Activated CD4-positive, alpha-beta memory T cell treated with anti-CD3 and anti-CD28 coated beads for 36 hours (primary cell): ENCODE measurements at places on chromosomes 2 and 18. TPM values are rescaled to one million over a fixed set of nuclear protein-coding genes. Genes with fewer than 3 reads are reported as not detected.

The LONRF2 gene
- total RNA-seq = not detected

The TRMT61B gene
- 18.1 TPM for total RNA-seq

The TTC31 gene
- 29.1 TPM for total RNA-seq

The HOXD4 gene
- not detected for total RNA-seq

GRCh38 chr2:217612920-217613319 is 389.9 kb downstream of the TNS1 start:
- no peak for DNase-seq

GRCh38 chr2:175393851-175394250 is 212.3 kb upstream of the ATP5MC3 start:
- DNase-seq = no peak

DNA sequence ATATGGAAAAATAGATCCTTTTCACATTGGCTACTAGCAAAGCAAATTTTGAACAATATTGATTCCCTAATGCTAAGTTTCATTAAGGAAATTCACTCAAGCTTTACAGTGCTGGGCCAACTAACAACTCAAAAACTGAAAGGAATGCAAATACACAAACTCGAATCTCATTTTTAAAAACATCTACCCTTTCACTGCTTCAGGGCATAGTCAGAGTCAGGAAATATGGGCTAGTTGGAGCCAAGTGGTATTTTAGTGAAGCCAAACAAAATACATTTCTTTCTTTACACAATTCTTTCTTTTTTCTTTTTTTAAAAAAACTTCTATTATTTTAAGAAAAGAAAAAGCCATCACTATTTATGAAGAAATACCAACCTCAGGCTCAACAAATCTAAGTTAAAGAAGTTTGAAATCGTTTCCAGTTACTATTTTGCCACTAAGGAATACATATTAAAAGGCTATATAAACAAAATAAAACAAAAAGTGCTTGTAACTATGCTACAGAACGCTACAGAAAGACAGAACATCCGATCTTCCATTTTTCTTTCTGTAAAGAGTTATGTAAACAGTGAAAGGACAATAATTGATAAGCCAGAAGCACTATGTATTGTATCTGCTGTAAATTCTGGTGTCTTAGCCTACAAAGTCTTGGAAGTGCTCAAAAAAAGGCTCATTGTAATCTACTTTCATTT is 113.6 kb upstream of the STK17B start:
- DNase-seq = no peak

- peak; percentile 67 for DNase-seq
Observed at GRCh38 chr2:126655500-126656430, at the start of gene GYPC. Gene GYPC (plus strand): TSS chr2:126656158. CDS start chr2:126656264, 106 bp downstream.

DNA sequence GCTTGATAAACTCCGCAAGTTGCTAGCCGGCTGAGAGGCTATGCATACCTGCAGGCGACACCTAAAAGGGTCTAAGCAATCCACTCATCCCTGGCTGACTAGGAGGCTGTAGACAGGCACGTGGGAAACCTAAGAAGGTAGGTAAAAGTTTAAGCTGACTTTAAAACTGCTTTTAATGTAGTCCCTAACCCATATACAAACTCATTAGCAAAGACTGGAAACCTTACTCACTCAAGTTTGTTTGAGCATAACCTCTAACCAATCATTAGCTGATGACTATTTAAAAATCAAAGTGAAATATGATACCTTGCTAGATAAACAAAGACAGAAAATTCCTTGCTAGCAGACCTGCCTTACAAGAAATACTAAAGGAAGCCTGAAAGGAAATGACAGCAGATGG is 106.4 kb downstream of the EXOC6B start:
- DNase-seq = no peak

The NPHP1 gene
- 2.0 TPM for total RNA-seq

DNA sequence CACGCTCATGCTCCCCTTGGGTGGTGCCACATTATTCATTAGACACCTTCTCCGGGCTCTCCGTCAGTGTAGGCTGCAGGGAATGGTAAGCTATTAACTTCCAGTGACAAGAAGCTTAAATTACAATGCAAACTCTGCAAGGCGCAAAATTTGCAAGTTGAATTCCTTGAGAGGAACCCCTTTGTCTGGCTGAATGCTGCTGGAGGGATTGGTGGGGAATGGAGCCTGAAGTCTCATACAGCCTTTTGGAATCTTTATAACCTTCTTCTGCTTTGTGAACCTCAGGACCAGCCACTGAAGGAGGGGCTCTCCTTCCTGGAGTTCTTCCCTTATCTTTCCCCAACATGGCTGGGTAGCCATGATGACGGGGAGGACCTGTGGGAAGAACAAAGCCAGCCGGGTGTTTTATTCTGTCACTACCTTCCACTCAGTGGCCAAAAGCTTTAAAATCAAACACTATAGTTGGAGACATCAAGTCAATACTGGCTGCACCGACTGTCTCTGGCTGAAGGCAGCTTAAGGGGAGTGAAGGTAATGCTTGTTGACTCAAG is 220.9 kb upstream of the EPHA4 start:
- no peak for DNase-seq

The ALPI gene
- not detected for total RNA-seq

- DNase-seq = no peak
Observed at GRCh38 chr2:58686776-58687175, 445.7 kb upstream of the FANCL start.

The RMDN2 gene
- total RNA-seq = 1.8 TPM

GRCh38 chr2:51813247-51813646 is 781.3 kb upstream of the NRXN1 start:
- DNase-seq = no peak

GRCh38 chr2:130882111-130882690 is 45.5 kb downstream of the ARHGEF4 start:
- DNase-seq = no peak

The ECEL1 gene
- total RNA-seq = not detected

- no peak for DNase-seq
Observed at GRCh38 chr2:78553866-78554647, 471.4 kb upstream of the REG3G start.

The IL1B gene
- total RNA-seq = 0.44 TPM

The SP110 gene
- total RNA-seq = 91.5 TPM

DNA sequence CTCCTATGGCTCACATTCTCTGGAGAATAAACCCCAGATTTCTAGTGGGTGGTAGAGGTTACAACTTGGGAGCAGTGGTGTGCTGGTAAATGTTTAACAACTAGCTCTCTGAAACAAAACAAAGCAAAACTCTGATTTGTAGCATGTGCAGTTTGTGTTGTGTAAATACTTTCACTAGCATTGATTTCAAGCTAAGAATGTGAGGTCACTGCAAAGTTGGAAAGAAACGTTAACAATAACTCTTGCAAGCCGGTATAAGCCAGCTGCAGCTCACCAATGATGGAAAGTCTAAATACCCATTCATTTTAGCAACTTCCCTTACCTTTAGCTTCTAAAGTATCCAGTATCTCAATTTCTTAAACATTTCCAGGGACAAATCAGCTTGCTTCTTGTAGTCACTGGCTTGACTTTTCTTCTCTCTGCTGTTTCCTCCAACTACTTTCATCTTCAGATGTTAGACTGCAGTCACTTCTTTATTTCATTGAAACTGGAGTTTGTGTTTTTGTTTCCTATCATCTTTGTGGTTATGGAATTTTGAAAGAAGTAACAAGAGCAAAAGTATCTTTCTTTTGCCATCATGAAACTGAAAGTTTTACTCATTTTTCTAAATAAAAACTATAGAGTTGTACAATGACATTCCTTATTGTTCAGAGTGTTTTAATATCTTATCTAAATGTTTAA is 140.2 kb downstream of the PLCL1 start:
- DNase-seq = no peak

GRCh38 chr2:84177733-84178132 is 281.3 kb downstream of the SUCLG1 start:
- DNase-seq = no peak

The SH3RF3 gene
- 0.33 TPM for total RNA-seq

The TMEM178A gene
- 0.48 TPM for total RNA-seq

DNA sequence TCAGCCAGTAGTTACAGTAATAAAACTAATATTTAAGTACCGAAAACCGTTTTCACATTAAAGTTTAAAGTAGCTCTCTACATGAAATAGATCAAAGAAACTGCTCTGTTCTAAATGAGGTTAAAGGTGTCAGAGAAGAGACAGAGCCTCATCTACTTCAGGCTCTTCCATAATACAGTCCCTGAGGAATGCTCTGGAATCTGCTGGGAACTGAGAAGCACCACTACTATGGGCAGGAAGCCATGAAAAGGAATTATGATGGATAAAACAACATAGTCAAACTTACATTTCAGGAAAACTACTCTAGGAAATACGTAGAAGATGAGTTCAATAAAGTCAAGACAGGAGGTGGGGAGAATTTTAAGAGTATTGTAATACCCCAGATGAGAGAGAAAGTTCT is 60.0 kb downstream of the ROCK1 start:
- DNase-seq = no peak

- DNase-seq = no peak
Observed at GRCh38 chr2:74051504-74051903, 66.8 kb downstream of the TET3 start.

DNA sequence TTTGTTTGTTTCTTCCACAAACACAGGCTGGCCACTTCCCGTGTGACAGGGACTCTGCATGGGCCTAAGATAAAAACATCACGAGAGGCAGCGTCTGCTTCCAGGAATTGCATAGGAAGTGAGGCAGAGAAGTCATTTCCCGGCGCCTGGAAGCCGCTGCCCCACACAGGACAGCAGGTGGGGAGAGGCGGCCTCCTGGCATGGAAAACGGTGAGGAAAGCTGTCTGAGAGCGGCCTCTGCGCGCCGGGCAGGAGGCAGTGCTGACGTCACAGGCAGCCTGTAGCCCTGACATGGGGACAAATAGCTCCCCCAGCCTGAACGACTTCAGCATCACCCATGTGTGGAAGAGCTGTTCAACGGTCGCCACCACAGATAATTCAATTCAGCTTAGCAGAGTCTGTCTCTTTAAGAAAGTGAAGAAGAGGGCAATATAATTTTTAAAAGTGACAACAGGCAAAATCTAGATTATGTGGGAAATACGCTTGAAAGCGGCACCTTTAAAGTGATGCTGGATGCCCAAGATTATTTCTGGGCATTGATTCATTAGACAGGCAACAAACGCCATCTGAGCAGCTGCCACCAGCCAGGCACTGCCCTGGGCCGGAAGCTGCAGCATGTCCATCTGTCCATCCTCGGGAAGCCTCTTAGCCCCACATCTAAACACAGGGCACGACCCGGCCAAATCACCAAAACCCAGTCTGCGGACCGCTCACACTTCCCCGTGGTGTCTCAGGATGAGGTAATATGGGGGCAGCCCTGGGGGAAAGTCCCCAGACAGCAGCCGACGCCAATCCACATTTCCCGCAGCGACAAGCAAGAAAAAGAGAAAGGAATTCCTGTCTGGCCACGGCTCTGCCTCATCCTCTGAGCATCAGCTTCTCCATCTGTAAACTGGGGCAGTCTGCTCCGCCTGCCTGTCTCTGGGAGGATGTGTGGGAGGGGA is 138.9 kb downstream of the PXDN start:
- DNase-seq = no peak

The GAREM1 gene
- total RNA-seq = 0.05 TPM

DNA sequence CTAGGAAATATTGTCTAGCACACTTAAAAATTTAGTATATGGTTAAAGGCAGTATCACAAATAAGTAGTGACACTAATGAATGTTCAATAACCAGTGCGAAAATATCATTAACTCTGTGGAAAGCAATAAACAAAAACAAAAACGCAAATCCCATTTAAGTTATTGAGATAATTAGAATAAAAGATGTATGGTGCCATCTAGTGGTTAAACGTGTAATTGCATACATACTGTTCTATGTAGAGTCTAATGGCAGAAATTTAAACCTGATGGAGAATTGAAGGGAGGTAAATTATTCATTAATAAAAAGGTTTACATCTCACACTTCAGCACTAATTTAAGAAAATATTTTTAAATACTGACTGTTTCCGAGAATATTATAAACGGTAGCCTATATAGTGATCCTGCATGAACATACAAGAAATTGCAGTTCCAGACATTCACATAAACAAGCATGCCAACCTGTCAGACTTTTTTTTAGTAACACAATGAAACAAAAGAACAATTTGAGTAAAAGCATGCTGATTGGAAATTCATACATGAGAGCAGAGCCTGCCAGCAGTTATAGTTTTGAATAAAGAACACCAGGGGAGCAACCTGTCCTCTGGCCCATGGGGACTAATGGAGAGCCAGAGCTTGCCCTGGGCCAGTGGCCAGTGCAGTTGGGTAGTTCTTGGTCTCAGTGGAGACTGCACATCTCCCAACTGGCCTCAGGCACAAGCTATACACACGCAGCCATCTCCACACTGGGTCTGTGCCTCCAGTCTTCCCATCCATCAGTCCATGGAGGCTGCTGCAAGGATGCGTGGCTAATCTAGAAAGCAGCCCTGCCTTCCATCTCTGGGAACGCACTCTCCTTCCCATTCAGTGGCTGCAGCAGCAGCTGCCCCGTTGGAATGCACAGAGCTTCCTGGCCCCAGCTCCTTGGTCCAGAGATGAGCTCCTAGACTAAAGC is 28.0 kb downstream of the GCG start:
- DNase-seq = no peak

DNA sequence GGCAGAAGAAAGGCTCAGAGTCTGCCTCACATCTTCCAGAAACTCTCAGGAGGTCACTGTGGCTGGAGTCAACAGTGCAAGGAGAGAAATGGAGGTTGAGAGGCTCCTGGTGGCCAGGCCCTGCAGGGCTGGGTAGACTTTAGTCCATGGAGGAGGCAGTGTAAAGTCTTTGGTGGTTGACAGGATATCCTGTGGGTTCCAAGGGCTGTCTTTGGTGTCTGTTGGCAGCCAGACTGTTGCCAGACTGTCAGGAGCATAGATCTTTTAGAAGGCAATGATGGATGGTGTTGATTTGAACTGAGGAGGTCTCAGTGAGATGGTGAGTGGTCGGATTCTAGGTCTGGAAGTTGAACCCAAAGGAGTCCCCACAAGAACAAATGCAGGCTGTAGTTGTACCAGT is 45.0 kb upstream of the SKOR2 start:
- no peak for DNase-seq

The SLC40A1 gene
- 4.8 TPM for total RNA-seq

GRCh38 chr2:155908567-155908966 is 424.0 kb downstream of the NR4A2 start:
- no peak for DNase-seq

DNA sequence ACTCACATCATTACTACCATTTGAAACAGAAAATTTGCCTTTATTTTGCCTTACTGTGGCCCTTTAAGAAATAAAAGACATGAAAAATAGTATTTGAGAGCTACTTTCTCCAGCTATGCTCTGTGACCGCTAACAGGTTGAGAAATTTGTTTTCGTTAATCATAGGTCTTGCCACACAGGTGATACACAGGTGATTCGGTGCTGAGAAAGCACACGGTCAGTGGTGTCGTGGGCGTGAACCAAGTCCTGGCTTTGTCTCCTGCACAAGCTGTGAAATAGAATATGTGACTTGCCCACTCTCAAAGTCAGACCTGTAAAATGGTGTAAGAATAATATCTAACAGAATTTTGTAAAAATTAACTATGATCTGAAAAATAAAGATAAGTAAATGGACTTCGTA is 155.3 kb upstream of the SLC39A10 start:
- no peak for DNase-seq

The C2orf15 gene
- total RNA-seq = 0.48 TPM

- DNase-seq = no peak
Observed at GRCh38 chr2:11977766-11978524, 231.5 kb downstream of the LPIN1 start.

- DNase-seq = no peak
Observed at GRCh38 chr18:75198036-75198435, 10.9 kb downstream of the PTGR3 start.

- no peak for DNase-seq
Observed at GRCh38 chr18:24677011-24677410, 216.6 kb downstream of the HRH4 start.

- DNase-seq = no peak
Observed at GRCh38 chr2:109637749-109638570, 23.8 kb downstream of the SOWAHC start.
